H54 (cell line): ENCODE measurements at places on chromosomes 3 and 15.

- DNase-seq = no peak
Measured at GRCh38 chr3:98406034-98406433, 15.6 kb downstream of the OR5K3 start.

- DNase-seq = no peak
Measured at GRCh38 chr3:191076903-191077552, 122.0 kb upstream of the OSTN start.

DNA sequence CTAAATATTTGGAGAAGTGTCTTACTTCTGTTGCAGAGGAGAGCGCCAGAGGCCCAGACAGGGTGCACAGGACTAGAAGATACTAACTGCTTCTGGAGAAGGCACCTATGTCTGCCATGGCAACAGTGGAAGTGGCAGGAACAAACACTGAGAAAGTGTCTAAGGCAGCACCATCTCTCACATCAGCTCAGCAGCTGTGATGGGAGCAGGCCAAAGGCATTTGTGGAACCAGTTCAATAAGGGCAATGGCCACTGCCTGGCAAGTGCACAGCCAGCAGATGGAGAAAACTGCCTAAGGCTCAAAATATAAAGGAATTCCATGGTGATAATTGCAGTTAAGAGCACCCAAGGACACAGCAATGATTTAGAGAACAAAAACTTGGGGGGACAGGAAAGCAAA is 563.0 kb upstream of the CCDC54 start:
- DNase-seq = no peak

DNA sequence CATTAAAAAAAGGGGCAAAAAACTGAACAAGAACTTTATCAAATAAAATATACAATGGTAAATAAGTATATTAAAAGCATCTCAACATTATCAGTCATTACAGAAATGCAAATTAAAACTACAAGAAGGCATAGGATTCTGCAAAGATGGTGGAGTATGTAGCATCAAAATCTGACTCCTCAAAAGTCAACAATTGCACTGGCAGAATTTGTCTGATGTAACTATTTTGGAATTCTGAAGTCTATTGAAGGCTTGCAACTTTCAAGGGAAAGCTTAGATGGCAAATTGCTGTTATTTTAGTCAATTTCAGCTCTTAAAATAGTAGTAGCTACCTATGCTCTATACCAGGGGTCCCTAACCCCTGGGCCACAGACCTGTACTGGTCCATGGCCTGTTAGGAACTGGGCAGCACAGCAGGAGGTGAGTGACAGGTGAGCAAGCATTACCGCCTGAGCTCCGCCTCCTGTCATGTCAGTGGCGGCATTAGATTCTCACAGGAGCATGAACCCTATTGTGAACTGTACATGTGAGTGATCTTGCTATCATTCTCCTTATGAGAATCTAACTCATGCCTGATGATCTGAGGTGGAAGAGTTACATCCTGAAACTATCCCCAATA is 107.6 kb downstream of the TGFBR2 start:
- no peak for DNase-seq

GRCh38 chr15:64813075-64813474 is 12.4 kb downstream of the PIF1 start:
- DNase-seq = no peak

DNA sequence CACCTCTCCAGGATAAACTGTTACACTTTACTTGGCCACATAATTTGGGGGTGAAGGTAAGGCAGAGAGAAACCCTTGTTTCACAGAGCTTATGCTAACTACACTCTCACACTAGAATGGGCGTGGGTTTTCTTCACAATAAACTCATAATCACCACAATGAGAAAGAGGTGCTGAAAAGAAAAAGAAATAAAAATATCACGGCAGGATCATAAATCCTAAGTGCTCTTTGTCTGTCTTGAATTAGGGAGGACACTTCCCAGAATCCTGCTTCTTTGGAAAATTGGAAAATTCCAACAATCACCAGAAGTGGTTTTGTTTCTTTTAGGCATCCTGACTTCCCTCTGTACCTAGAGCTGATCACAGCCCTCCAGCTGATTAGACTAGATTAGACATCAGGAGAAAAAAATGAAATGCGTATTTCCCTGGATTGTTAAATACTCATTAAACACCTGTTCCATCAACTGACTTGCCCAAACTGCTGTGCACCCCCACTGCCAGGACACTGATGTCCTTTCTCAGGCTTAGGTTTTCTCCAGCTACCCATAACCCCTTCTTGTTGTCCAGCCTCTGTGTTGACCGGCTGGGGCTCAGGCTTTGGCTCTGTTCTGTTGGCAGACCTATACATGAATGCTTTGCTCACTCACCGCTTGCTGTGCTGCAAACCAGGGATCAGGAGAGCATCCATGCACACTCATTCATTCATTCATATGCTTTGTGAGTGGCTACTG is 41.6 kb upstream of the ACKR4 start:
- no peak for DNase-seq

DNA sequence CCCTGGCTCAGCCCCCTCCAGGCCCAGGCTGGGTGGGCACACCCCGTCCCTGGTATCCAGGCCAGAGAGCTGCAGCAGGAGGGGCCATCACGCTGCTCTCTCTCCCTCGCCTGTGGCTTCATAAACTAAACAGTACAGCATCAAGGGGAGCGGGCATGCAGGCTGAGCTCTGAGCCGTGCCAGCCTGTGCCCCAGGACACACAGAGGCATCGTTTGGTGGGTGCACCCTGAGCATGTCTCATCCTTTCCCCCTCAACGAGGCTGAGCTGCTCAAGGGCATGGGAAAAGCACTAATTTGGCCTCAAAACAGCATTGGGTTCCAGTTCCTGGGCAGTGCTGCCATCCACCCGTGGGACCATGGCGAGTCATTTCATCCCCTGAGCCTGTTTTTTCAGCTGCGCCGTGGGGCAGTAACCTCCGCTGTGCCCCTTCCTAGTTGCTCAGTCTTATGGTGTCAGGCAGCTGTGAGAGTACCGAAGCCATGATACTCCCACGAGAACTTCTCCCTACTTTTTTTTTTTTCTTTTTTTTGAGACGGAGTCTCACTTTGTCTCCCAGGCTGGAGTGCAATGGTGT is 79.6 kb downstream of the CPN2 start:
- no peak for DNase-seq

- no peak for DNase-seq
Measured at GRCh38 chr3:20403986-20404740, 218.2 kb upstream of the SGO1 start.

GRCh38 chr3:167162083-167162482 is 218.0 kb downstream of the ZBBX start:
- no peak for DNase-seq

- no peak for DNase-seq
Measured at GRCh38 chr3:194030372-194030771, 105.6 kb upstream of the HES1 start.

DNA sequence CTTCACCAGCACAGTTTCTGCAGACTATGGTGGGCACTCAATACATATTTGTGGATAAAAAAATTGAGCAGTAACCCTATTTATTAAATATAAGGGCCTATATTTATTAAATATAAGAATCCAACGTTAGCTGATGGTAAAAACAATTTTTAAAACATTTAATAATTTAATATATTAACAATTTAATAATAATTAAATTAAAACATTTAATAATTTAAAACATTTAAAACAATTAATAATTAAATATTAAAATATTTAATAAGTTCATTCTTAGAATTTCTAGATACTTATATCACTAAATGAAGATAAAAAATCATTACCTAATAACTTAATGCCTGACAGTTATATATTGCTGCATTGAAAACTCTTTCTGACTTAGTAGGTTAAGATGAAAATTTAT is 880.2 kb upstream of the EPHA6 start:
- no peak for DNase-seq

DNA sequence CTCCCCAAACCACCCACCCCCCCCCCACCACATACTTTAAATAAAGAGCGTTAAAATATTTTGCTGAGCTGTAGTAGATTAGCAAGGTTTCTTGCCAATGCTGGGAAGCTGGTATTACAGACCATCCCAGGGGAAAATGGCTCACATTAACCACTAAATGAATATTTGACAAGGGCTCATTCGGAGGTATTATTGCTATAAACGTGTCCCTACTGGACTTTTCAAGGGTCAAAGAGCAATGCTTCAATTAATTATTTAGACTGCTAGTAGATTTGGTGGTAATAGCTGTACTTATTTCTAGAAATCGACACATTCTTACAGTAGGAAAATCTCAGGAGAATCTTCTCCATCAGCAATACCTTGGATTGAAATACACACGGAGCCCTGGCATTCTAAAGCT is 5.2 kb downstream of the SOX2 start:
- DNase-seq = no peak

GRCh38 chr3:169969174-169970095 is 2.8 kb downstream of the SEC62 start:
- DNase-seq = no peak

GRCh38 chr3:51999846-52000245 is 4.2 kb upstream of the RPL29 start:
- no peak for DNase-seq

GRCh38 chr3:180332608-180333007 is 269.4 kb upstream of the TTC14 start:
- DNase-seq = no peak

- DNase-seq = no peak
Measured at GRCh38 chr15:41263891-41264351, 32.9 kb downstream of the CHP1 start.

GRCh38 chr3:75978686-75979085 is 193.3 kb upstream of the ZNF717 start:
- DNase-seq = no peak

GRCh38 chr3:52433996-52434479 is 10.9 kb downstream of the SEMA3G start:
- DNase-seq = no peak

DNA sequence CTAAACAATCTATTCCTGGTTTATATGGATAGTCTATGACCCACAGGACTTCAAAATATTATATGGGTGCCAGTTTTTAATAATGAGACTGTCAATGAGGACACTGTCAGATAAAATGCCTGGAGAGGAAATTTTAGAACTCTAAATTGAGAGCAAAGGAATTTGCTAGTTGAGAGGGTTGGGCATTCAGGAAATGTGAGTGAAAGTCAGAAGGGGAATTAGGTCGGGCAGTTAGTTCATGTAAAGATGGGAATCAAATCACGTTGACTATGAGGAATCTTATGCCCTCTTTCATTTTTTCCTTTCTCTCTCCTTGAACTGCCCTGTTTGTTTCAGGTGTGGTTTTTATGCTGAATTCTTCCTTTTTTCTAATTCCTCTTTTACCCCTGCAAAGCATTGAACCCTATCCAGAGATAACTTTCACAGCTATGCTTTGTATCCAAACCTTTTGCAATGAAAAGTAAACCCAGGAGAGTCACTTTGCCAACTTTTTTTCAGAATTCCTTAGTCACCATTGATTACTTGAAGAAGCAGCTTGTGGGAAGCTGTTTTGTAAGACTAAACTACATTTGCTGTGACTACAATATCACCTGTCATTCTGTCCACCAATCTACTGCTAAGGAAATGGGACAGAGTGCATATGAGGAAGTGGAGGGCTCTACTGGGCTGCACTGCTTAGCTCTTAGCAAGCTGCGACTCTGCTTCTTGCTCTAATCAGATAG is 27.8 kb downstream of the CHP1 start:
- no peak for DNase-seq

GRCh38 chr3:4322635-4323034 is 19.5 kb downstream of the SETMAR start:
- no peak for DNase-seq

- no peak for DNase-seq
Measured at GRCh38 chr15:41979493-41980266, 7.3 kb upstream of the EHD4 start.
